T-helper 1 cell (primary cell): ENCODE measurements at places on chromosomes 11 and 22.

- no peak for DNase-seq
Measured at GRCh38 chr22:30627471-30627870, 8.1 kb upstream of the SLC35E4 start.

GRCh38 chr11:18618342-18619025 is 15.7 kb downstream of the SPTY2D1 start:
- no peak for DNase-seq

DNA sequence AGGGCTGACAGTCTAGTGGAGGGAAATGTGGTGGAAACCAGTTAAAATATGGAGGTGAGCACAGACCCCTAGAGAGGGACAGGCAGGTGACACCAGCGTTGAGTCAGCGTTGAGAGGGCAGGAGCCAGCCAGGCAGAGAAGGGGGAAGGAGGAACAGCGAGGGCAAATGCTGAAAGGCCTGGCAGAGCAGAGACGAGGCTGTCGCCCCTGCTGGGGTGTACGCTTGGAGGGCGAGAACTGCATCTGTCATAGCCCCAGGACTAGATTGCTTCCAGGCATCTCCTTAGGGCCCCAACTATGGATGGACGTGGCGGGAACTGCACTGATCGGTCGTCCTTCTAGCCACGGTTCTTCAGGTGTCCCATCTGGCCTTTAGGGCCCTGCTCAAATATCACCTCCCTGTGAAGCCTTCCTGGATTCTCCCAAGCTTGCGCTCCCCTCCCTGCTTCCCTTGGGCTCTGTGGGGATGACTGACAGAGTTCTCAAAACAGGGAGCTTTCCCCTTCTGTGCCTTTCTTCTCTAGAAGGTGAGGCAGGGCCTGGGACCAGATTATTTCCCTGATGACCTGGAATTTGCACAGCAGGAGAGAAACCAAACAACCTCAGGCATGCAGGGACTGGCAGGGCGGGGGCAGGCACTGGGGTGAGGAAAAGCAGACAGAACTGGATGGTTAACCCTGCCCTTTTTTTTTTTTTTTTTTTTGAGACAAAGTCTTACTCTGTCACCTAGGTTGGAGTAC is 11.1 kb downstream of the SYNGR1 start:
- no peak for DNase-seq

GRCh38 chr22:30261134-30261533 is 5.5 kb downstream of the OSM start:
- DNase-seq, result no peak

DNA sequence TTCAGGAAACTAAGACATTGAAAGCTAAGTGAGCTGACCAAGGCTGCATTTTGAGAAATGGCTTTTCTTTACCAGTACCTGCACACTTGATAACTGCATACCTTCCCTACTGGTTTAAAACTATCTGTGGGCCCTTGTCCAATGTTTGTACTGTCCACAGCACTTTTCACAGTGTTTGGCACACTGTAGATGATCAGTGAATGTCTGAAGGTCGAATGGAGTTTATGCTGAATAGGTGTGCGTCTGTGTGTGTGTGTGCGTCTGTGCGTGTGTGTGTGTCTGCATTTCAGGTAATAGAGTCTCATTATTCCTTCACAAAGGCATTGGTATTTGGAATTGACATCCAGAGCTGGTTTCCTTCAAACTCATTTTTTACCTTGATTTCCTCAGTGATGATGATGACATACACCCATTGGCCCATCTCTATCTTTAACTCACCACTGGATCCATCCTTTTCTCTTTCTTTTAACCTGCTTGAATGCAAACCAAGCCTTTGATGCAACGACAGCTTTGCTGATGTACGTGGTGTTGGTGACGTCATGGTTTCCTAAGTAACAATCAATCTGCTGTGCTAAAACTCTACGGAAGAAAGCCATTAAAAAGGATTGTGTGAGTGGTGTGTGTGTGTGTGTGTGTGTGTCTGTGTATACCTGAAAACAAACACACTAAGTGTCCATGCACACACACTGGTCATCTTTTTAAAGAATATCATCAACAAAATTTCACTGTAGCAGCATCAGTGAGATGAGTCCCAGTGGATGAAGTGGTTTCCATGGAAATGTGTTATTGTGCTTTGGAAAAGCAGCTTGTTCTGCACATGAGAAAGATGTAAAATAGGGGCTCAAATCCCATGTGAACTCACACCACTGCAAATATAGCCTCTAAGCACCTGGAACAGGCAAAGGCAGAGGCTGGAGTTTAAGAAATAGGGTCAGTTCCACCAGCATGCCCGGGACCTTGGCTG is 490.2 kb upstream of the B3GAT1 start:
- DNase-seq, result no peak

DNA sequence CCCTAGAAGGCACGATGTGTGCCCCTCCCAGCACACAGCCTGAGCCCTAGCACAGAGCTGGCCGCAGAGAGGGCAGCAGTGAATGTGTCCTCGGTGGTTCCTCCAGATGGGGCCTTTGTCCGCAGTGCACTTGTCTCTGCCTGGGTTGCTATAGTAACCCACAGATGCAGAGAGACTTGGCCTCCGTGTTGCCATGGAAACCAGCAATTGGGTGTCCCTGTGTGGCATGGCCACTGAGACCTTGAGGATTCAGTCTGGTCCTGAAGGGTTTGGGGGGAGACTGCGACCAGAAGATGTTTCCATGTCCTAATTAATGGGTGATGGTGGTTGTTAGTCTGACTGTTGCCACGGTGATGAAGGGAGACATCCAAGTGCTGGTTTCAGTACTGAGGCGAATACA is 42.6 kb upstream of the TUB start:
- no peak for DNase-seq
